OCI-LY7 (cell line): ENCODE measurements at places on chromosomes 16 and 17.

GRCh38 chr17:6668727-6669425 is 17.3 kb downstream of the C17orf100 start:
- DNase-seq: no peak

DNA sequence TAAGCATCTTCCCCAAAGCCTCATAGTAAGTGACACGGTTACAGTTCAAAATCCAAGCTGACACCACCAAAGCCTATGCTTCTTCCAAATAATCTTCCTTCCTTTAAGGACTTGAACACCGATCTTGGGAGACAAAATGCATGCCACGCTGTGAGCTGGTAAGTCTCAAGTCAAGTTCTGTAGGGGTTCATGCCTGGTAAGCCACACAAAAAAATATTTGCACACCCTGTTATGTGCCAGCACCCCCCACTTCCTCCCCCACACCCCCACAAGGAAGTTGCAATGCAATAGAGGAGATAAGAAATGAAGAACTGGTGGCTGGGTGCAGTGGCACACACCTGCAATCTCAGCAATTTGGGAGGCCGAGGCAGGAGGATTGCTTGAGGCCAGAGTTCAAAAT is 5.6 kb downstream of the NOG start:
- no peak for DNase-seq

- DNase-seq: peak; percentile 94
Observed at GRCh38 chr17:38703742-38704605, 1.1 kb upstream of the MLLT6 start.

DNA sequence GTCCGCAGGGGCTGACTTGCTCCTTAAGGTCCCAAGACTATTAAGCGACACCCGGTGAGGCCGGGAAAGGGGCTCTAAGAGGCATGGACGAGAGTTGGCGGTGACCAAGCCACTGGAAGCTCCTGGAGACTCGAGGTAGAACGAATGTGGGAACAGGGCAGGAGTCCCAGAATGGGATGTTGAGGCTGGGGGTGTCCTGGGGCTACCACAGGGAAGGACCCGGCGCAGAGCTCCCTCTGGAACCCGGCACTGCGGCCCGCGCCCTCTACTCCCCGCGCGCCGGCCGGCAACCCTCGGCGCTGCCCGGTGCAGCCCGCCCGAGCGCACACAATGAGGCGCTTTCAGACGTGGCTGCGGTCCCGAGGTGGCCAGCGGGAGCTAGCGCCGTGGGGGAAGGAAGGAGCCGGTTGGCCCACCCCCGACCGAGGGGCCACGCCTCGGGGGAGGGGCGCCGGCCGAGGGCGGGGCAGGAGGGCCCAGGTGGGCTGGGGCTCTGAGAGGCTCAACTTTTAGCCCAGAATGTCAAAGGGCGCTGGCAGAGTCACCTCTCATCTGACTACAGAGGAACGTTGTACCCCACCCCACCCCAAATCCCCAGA is at the start of gene CHST6:
Gene CHST6, minus strand, starts transcription at position 366 of the 599 bp plus-strand sequence. CDS start 15,613 bp downstream, outside the sequence.
- DNase-seq: no peak

GRCh38 chr17:40490289-40490853 is 11.1 kb downstream of the TNS4 start:
- peak; percentile 79 for DNase-seq

GRCh38 chr17:2380226-2380922 is 20.5 kb downstream of the MNT start:
- DNase-seq: no peak

DNA sequence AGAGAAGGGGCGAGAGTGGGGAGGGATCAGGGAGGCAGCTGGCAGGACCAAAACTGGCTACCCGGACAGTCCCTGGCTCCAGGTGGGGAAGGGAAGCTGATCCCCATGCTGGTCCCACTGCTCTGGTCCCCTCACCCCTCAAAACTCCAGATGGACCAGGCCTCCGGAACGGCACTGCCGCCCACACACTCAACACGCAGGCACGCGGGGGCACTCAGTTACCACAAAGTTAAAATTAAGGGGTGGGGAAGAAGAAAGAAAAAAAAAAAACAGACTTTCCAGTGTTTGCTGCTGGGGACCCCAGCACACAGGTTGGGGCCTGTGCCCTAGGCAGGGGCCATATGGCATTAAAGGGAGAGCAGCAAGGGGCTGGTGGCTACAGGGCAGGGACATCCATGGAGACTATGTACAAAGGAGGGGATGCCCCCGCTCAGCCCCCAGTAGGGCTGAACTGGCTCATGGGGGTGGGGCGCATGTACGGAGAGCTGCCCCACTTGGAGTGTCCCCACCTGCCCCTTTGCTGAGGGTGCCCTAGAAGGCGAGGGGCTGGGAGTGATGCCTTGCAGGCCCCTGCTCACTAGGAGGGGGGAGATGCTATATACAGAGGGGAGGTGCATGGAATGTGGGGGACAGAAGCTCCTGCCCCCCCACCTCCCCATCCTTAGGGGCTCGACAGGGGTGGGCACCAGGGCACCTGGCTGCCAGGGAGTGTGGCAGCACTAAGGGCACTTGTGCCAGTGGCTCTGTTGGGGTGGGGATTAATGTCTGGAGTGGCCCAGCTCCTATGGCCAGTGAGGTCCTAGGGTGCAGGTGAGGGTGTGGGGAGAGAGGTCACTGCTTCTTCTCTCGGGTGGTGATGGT is 5.6 kb downstream of the TP53I13 start:
- DNase-seq: no peak

GRCh38 chr17:81966343-81967243 is 5.6 kb upstream of the NOTUM start:
- peak; percentile 69 for DNase-seq

DNA sequence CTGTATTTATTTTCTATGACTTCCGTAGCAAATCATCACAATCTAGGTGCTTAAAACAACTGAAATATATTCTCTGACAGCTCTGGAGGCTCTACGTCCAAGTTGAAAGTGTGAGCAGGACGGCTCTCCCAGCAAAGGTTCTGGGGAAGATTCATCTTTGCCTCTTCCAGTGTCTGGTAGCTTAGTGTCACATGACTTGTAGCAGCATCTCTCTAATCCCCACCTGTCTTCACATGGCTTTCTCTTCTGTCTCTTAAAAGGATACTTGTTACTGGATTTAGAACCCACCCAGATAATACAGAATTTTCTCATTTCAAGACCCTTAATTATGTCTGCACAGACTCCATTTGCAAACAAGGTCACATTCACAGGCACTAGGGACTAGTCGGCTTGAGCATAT is 687.7 kb upstream of the RBFOX1 start:
- no peak for DNase-seq

DNA sequence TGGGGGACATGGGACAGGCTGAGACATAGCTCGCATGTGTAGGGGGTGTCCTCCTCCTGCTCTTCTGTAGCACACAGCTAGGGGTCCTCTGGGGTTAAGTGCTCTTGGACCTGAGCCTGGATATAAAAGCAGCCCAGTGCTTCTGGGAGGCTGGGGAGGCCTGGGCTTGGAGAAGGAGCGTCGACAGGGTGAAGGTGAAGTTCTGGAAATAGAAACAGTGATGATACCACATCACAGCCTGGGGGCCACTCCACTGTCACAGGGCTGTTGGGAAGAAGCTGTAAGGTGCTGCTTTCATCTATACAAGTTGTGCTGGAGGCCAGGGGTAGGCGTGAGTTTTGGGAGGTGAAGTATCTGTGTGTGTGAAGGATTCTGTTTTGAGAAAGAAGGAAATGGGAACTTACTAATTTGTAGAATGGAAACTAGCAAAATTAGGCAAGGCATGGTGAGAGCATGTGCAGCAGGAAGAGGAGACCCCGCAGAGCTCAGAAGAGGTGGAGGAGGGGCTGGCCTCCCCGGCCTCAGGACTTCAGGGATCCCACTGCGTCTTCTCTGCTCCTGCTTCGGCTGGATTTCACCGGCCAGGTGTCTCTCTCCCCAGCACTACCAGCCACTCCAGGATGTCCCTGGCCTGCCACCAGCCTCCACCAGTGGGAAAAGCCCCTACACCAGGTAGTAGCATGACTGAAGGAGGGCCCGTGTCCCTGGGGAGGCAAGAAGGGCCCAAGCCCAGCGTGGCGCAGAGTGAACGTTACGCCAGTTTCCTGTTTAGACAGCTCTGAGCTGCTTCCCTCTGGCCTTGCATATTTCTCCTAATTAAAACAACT is 19.4 kb downstream of the PLCG2 start:
- DNase-seq: peak; percentile 96

GRCh38 chr16:53356478-53357207 is 77.6 kb upstream of the RBL2 start:
- peak; percentile 17 for DNase-seq

DNA sequence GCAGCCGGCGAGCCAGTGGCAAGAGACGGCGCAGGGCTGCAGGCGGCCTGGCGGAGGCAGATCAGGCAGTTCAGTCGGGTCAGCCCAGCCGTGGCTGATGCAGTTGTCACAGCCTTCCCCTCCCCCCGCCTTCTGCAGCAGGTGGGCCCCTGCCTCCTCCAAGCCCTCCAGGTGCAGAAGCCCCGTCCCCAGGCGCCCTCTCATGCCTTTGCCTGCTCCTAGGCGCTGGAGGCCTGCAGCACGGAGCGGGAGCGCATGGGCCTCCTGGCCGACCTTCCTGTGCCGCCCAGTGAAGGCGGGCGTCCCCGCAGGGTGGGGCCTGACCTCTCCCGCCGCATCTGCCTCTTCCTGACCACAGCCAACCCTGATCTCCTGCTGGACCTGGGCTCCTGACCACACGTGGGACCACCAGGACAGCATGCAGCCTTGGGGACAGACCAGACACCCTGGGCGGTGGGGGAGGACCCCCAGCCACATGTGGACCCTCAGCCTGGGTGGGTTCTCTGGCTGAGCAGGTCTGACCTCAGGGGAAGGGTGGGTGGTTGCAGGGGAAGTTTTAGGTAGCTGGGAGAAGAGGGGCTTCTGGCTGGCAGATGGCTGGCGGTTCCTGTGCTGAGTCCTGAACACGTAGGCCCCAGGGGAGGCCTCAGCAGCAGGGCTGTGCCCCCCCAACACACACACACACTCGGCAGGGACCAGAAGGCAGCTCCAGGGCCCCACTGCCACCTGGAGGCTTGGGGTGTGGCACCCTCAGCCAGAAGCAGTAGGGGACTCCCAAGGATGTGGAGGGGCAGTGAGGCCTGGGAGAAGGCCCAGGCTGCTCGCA is 3.1 kb upstream of the MRPS34 start:
- no peak for DNase-seq

DNA sequence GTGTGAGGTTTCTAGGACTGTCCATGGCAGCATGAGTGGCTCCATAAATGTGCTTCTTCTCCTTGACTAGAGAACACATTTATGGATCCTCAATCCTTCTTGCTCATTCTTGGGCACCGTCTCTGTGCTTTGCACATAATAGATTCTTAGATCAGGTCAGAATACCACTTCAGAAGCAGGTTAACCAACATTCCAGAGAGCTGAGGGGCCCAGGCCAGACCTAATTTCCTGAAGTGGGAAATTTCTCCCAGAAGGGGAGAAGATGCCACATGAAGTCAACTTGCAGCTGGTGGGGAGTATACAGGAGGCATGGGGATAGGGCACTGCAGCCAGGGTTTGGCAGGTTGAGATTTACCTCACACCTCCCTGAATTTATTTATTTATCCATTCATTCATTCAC is 24.4 kb upstream of the VAT1L start:
- no peak for DNase-seq

DNA sequence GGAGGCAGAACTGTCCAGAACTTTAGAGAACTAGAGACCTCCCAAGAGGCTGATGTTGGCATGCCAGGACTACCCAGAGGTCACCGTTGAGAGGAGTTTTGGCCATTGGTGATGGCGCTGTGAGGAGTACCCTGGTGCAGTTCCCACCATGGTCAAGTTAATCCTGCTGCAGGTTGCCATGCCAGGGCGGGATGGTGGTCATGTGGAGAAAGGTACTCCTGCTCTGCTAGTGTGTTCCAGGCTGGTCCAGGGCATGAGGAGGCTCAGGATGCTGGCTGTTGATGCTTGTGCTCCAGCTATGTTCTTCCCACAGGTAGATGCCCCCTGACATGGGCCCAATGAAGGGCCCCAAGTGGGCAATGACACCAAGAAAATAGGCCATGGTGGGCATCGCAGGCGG is 4.1 kb upstream of the PHF12 start:
- no peak for DNase-seq

DNA sequence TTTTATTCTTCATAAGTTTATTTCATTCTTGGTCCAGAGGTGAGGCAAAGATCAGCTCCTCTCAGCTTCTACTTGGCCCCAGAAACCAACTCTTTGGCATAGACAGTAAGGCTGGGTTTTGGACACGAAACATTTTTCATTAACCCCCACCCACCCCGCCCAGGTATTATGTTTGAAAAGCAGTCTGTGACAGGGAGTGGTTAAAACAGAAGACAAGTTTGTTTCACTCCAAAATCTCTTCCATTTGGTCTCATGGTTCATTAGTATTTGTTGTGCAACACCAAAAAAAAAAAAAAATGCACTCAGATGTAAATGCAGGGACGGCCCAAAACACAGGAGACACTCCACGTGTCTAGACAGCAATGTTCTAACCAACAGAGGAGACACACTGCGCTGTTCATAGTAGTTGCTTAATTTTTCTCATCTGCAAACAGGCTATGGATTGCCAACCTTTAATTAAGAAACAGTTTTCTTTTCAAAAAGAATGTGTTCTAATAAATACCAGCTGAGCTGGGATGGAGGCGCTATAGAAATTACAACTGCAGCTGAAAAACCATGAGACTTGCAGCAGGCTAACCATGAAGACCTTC is 39.8 kb upstream of the MMP2 start:
- DNase-seq: no peak

DNA sequence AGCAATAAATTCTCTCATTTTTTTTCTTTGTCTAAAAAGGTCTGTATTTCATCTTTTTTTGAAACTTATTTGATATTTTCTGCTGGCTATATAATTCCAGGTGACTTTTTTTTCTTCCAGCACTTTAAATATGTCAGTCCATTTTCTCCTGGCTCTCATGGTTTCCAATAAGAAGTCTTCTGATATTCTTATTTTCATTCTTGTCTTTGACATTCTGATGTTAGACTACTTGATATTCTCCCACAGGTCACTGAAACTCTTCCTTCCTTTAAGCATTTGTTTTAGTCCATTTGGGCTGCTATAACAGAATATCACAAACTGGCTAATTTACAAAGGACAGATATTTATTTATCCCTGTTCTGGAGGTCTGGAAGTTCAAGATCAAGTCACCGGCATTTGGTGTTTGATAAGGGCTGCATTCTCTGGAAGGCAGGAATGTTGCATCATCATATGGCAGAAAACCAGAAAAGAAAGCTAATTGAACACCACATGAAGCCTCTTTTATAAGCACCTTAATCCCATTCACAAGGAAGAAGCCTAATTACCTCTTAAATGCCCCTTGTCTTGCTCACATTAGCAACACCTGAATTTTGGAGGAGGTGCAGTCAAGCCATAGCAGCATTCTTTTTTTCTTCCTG is 242.1 kb upstream of the TNRC6C start:
- DNase-seq: no peak

- DNase-seq: no peak
Observed at GRCh38 chr17:72151565-72152386, 31.0 kb downstream of the SOX9 start.
